ENCODE measurements at places on chromosomes 16 and 17.

DNA sequence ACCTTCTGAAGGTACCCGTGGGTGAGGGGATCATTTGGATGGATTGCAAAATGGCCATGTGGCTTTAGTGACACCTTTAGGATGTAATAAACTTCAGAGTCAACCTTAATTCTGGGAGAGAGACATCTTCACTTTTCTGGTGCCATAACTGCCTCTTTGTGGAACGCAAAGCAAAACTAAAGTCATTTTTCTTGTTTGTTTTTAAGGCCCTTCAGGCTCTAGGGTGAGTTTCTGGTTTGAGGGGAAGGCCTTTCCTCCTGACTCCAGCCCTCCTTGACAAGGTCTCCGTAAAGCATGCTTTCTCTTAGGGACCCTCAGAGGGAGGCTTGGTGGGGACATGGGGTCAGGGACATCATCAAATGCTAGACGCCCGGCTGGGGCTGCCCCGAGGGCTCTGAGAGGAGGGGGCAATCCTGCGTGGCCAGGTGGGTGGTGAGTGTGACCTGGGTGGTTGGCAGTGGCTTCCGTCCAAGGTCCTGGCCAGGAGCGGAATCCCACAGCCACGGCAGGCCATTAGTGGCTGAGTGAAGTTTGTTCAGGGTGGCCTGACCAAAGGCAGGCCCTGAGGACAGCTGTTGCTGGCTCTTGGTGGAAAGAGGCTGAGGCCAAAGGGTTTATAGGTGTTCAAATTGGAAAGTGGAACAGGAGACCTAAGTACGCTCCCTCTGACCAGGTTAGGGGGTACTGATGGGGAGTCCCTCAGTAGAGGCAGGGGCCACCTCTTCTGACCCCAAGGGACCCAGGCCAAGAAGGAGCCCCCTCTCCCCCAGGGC, 112.2 kb downstream of the METRNL start:
- DNase-seq: no peak

DNA sequence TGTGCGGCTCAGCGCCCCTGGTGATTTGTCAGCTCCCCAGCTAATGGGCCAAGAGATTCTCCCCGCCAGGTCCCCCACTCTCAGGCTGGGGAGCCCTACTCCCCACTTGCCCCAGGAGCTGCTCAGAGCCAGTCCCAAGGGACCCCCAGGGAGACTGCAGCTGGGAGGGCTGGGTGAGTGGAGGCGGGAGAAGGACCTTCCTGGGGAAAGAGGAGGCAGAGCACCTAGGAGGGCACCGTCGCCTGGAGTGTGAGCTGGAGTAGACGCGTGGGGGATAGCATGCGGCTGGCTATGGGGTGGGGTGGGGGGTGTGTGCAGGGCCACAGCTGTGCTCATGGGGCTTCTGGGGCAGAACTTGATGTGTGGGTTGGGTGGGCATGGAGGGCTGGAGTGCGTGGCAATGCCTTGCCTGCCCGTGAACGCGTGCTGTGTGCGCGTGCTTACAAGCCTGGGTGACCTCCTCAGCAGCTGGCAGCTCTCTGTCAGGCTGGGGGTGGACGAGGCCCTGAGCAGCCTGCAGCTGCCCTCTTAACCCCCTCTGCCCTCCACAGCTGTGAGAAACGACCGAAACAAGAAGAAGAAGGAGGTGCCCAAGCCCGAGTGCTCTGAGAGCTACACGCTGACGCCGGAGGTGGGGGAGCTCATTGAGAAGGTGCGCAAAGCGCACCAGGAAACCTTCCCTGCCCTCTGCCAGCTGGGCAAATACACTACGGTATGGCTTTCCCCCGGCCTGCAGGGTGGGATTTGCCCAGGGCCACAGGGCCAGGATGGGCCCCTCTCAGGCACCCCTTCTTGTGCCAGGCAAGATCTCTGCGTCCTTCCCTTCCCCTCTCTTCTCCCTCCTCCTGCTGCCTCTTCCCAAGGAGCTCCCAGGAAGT, 12.9 kb downstream of the GJD3 start:
- DNase-seq: no peak

GRCh38 chr16:23595246-23595950, 718 bp downstream of the NDUFAB1 start:
- DNase-seq: no peak

DNA sequence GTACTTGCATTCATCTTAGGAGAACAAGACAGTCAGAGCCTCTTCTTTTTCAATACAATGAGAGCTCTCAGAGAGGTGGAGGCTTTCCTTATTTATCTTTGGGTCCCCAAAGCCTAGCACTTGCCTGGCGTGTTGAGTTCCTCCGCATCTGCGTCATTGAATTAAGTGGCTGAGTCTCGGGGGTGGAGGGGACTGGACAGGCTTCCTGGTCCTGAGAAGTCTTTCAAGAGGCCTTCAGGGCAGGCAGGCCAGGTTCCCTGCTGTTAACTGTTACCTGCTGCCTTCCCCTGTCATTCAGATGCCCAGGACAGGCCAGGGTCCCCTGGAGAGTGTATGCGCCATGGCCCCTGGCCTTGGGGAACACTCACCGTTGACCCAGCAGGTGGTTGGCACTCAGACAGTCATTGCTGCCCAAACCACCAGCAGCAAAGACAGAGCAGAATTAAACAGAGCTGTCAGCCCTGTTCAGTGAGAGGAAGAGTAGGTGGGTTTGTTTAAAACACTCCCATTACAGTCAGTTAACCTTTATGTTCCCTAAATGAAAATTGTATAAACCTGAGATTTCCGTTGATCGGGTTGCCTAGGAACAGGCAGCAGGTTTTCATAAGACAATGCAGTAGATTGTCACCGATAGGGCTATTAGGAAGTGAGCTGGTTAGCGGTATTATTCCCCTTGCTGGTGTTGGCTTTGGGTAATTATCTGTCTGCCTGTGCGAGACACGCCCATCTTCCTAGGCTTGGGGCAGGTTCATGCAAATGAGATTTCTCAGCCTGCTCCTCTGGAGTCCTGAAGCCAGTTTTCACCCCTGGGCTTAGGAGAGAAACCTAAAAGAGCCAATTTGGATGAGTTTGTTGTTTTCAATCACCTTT, 132.7 kb downstream of the CCDC182 start:
- no peak for DNase-seq

- no peak for DNase-seq
Measured at GRCh38 chr16:66207139-66207882, 159.2 kb upstream of the CDH5 start.

DNA sequence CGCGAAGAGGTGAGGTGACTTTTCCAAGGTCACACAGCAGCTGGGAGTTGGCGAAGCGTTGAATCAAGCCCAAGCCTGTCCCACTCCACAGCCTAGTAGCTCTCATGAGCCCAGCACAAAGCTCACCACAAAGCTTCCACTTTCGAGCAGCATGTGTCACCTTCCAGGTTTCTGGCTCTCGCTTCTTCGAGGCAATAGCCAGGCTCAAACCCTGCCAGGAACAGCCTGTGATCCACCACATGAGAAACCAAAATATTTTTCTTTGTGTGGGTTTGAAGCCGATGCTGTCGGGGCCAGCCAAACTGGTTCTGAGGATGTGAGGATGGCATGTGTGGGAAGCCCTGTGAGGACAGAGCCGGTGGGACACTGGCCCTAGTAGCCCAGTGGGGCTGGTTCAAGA, 68.1 kb downstream of the COG7 start:
- no peak for DNase-seq

DNA sequence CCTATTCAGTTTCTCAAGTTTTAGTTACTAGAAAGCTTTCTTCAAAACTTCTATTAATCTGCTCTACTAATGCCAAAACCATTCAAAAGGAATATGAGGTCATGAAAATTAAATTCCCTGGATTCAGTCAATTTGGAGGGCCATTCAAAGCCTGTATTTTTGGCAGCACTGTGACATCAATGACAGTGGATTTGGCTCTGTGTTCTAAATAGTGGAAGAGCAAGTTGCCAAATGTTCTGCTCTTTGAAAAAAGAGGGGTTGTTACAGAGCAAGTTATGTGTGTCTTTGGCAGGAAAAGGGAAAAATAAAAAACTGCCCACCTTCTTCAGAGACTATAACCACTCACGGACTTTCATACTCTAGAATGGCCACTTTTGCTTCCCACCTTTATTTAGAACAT, 3.2 kb upstream of the C16orf46 start:
- DNase-seq: no peak

DNA sequence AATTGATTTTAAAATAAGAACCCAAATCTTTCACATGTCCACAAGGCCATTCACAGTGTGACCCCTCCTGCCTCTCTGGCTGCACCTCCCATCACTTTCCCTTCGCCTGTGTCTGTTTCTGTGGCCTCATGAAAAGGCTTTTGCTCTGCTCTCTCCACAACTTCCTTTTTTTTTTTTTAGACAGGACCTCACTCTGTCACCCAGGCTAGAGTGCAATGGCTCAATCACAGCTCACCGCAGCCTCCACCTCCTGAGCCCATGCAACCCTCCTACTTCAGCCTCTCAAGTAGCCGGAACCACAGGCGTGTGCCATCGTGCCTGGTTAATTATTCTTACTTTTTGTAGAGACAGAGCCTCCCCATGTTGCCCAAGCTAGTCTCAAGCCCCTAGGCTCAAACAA, 197.1 kb downstream of the ABCC12 start:
- DNase-seq: no peak

DNA sequence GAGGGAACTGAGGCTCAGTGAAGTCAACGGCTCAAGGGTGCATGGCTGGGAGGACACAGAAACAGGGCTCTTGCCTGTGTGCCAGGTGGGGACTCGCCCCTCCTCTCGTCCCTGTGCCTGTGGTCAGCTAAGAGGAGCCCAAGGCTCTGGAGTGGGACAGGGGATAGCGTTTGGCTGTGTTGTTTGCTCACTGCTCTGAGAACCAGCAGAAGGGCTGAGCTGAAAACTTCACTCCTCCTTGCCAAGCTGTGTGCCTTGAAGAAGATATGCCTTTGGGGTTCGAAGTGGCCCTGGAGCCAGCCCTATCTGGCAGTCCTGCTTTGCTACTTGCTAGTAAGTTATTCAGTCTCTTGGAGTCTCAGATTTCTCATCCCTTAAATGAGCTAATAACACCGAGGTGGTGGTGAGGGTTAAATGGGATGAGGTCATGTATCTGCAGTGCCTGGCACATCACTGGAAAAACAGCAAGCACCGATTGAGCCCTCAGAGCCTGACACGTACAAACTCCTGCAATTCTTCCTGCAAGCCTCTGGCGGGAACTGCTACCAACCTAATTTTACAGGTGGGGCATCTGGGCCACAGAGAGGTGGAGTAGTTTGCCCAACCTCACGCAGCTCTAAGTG, 17.7 kb downstream of the FOXL1 start:
- no peak for DNase-seq

DNA sequence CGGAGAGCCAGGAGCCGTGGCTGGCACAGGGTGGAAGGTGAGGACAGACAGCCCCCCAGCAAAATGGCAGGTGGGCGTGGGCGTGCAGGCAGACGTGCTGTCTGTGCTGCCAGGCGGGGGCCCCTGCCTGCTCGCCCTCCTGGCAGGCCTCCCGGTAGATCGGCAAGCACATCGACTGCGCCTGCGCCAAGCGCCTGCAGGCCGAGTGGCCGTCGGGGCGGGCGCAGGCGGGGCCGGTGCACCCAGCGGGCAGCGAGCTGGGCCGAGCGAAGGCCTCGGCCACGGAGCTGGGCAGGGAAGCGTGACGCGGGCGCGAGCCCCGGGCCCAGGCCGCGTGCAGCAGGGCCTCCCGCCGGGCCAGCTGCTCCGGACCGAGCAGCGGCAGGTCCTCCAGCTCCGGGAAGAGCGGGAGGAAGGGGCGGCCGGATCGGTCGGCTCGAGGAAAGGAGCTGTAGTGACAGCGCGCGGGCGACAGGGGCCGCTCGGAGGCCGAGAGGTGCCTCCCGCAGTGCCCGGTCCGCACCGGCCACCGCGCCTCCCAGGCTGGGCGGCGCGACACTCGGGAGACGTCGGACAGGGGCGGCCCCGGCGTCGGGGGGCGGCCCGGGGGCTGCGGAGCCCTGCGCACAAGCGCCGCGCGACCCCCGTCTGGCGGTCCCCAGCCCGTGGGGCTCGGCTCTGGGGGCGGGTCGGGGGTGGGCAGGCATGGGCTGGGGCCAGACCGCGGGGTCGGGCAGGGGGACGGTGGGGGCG, 16.9 kb downstream of the GRIN2C start:
- peak; percentile 67 for DNase-seq
